ENCODE measurements at places on chromosomes 11 and 22. TPM values are rescaled to one million over a fixed set of nuclear protein-coding genes. Genes with fewer than 3 reads are reported as not detected.

TBX1 gene
- 1.9 TPM for total RNA-seq

NXPE1 gene
- not detected for total RNA-seq

DYNC2H1 gene
- total RNA-seq, result 14.8 TPM

GSC2 gene
- not detected for total RNA-seq

CASP1 gene
- 6.6 TPM for total RNA-seq

TCN2 gene
- 33.7 TPM for total RNA-seq

ME3 gene
- 41.0 TPM for total RNA-seq

PYGM gene
- total RNA-seq, result 0.27 TPM

MS4A6E gene
- total RNA-seq, result not detected

RBFOX2 gene
- total RNA-seq, result 181 TPM

C11orf58 gene
- 233 TPM for total RNA-seq

PRMT3 gene
- total RNA-seq, result 28.6 TPM

ACTN3 gene
- total RNA-seq, result not detected

All from thoracic aorta endothelial cell (primary cell).